Activated T-cell treated with anti-CD3 and anti-CD28 coated beads, Interleukin-2, amount 50 U/mL, for 1 hour (primary cell): ENCODE measurements at places on chromosomes 12 and 14.

DNA sequence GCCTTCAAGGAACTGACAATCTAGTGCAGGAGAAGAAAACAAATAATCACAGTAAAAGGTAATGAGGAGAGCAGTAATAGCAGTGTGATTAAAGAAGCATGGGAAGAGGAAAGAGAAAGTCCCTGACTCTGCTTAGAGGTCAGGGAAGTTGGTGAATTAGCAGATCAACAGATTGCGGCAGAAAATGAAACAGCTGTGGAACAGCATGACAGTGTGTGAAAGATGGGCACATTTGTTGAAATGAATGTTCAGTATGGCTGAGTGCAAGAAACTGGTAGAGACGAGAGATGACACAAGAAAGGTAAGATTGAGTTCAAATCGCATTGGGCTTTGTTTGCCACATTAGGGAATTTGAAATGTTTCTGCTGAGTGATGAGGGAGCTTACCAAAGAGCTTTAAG, 63.7 kb upstream of the RASSF8 start:
- no peak for DNase-seq

GRCh38 chr12:115577401-115577800, 700.1 kb downstream of the MED13L start:
- no peak for DNase-seq

DNA sequence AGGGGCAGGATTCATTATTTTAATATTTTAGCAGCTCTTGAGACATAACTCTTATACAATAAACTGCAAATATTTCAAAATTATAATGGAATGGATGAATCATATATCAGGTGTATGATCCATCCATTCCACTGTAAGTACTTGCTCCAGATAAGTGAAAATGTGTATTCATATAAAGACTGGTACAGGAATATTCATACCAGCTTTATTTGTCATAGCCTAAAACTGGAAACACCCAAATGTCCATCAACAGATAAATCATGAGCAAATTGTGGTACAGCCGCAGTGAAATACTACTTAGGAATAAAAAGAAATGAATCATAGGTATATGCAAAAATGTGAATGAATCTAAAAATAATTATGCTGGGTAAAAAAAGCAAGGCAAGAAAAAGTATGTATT, 263.6 kb upstream of the SYT10 start:
- DNase-seq: no peak

DNA sequence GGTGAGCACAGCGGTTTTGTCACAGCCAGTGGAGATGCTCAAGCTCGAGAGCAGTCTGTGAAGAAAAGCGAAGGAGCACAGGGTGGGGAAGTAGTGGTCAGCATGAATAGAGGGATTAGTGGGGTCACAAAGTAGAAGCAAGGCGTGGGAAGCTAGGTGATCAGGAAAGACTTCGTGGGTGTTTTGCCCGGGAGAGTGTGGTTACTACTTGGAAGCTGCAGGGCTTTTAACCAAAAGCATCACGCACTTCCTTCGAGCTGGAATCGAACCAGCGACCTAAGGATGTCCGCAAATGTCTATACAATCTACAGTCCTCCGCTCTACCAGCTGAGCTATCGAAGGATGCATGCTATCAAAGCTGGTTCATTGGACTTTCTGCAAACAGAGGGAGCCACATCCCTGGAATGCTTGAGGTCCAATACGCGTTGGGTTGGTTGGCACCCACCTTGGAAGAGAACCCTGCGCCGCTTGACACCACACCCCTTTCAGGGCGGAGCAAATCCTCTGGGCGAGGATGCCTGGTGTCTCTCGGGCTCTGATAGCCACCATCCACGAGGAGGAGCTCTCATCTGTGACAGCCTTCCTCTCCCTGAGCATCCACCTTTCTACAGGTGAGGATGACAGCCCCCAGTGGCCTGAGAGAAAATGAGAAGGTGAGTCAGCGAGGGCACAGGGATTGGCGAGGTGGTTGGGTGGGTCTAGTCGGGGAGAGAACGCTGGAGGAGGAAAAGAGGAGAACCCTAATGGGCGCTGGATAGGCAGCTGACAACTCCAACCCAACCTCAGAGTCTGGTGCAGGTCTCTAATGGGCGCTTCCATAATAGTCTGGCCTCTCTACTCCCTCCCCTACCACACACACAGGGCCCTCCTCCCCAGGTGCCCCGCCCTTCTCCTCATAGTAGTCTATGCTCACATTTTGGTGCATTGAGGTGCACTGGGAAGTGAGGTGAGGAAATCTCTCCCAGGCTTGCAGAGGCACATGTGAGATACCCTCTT, 16.0 kb upstream of the OR6S1 start:
- peak; percentile 39 for DNase-seq

GRCh38 chr12:117105902-117106301, 6.7 kb upstream of the TESC start:
- peak; percentile 24 for DNase-seq

GRCh38 chr12:89756585-89757398, 48.2 kb upstream of the ATP2B1 start:
- no peak for DNase-seq

- DNase-seq: no peak
Measured at GRCh38 chr12:49161092-49161795, 27.6 kb downstream of the TUBA1A start.

- no peak for DNase-seq
Measured at GRCh38 chr12:98446682-98447081, 68.7 kb upstream of the TMPO start.

GRCh38 chr12:30631740-30632139, 63.9 kb downstream of the IPO8 start:
- no peak for DNase-seq

- DNase-seq: no peak
Measured at GRCh38 chr12:9351136-9351535, 142.9 kb upstream of the PZP start.

DNA sequence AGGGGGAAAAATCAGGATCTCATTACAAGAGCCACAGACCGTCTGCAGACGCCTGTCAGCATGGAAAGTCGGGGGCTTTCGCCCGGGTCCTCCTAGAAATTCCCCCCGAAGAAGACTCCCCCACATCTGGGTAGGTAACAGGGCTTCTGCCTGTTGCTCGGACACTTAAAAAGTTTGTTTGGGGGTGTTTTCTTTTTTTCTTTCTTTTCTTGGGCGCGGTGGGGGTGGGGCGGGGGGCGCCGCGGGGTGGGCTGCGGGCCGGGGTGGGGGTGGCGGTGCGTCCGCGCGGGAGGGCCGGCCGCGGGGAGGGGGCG, 358 bp downstream of the ELK3 start:
- no peak for DNase-seq

DNA sequence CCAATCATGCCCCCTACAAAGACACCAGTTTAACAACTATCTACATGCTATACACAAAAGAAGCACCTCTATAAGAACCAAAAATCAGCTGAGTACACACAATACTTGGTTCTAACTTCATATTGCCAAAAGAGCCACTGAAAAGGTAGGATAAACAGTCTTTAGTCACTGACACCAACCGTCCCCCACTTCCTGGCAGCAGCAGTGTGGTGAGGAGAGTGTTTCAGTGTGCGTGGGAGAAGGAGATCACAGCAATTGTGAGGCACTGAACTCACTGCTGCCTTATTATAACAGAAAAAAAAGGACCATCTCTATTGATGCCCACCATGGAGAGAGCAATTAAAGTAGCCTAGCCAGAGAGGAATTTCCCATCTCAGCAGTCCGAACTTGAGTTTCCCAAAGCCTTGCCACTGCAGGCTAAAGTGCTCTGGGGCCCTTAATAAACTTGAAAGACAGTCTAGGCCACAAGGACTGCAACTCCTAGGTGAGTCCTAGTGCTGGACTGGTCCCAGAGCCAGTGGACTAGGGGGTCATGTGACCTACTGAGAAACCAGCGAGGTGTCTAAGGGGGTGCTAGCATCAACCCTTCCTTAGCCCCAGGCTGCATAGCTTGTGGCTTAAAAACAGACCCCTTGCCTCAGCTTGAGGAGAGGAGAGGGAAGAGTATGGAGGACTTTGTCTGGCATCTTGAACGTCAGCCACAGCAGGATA, 37.1 kb upstream of the LMNTD1 start:
- DNase-seq: no peak

DNA sequence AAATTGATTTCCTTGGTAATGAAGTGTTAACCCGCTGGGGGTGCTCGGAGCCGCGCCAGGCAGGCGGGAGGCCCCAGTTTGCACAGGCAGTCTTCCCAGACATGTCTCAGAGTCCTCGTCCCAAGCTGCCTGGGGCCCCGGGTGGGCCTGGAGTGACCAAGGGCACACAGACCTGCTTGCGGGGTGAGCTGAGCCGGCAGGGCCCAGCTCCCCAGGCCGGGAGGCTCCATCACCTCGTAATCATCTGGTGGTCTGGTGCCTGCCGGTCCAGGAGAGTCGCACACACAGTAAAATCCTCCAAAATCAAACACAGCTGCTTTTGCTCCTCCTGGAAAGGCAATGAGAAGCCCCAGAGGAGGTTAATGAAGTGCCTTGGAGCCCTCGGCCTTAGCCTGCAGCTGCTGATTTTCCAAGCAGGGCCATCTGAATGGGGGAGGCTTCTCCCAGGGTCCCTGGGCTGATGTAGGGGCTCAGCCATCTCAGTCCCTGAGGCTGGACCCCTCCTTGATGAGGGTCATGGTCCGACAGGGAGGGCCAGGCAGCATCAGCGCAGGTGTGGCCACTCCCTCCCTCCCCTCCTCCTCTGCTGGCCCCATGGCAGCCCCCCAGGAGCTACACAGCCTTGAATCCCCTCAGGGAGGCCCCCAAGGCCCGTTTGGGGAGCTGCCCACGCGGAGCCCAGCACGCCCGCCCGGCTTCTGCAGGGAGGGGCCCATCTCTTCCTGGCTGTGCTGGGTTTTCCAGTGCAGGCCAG, 39.4 kb upstream of the FBRSL1 start:
- DNase-seq: no peak

DNA sequence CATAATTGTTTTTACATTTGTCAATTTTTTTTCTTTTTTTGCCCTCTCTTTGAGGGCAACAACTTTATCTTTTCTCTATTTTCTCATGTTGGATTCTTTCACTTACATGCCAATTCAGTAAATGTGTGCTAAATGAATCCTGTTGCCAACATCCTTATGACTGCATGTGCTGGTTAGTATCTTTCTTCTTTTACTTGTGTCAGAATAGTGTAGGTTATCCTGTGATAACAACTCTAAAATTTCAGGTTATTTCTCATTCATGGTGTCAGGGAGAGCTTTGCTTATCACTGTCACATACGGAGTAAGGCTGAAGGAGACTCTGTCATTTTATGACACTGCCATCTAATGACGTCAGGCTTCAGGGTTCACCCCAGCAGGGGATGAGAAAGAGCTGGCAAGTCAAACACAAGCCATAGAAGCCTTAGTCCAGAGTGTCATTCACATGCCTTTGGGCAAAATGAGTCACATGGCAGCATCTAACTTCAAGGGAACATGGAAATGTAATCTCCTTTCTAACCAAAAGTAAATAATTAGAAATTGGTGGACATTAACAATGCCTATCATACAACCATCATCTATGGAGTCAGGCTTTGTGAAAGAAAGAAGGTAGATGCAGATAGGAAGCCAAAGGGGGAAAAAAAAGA, 242.5 kb upstream of the ATP2B1 start:
- DNase-seq: no peak

DNA sequence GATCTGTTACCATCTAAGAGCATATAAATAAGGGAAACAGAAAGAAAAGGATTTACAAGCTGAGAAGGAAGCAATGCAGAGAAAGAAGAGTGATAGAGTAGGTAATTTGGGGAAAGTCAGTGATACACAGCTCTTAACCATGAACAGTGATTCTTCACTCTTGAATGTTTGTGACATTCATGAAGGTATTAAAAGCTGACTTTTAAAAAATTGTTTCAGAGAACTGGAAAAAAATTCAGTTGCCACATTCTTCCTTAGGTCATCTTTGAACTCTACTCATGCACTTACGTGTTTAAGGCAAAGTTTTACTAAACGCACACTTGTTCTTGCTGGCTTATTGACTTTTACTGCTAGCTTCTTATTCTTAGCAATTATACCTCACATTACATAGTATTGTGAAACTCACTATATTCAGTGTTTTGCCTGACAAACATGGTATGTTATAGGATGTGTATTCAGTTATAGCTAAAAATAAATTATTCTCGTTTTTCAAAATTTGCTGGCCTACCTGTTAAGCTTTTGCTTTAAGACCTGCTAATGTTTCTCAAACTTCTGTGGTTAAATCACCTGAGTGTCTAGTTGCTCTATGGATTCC, 10.9 kb downstream of the HIF1A start:
- DNase-seq: no peak

- DNase-seq: no peak
Measured at GRCh38 chr12:7289743-7290142, 14.1 kb upstream of the ACSM4 start.

DNA sequence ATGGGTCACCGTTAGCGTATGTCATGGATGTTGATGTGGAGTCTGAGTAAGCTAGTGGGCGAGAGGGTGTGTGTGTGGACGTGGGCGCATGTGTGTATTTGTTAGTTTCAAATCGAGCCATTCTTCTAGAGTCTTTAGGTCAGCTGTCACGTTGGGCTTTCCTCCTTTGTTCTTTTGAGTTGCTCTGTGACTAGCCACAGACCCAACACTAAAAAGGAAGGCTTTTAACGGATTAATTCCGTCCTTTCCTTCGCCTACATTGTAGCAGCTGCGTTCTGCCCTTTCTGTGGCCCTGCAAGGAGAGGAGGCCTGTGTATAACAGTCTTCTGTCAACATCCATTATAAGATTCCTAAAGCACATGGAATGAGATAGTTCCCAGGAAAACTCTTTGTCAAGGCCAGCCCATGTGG, 117.2 kb upstream of the DNM1L start:
- no peak for DNase-seq

DNA sequence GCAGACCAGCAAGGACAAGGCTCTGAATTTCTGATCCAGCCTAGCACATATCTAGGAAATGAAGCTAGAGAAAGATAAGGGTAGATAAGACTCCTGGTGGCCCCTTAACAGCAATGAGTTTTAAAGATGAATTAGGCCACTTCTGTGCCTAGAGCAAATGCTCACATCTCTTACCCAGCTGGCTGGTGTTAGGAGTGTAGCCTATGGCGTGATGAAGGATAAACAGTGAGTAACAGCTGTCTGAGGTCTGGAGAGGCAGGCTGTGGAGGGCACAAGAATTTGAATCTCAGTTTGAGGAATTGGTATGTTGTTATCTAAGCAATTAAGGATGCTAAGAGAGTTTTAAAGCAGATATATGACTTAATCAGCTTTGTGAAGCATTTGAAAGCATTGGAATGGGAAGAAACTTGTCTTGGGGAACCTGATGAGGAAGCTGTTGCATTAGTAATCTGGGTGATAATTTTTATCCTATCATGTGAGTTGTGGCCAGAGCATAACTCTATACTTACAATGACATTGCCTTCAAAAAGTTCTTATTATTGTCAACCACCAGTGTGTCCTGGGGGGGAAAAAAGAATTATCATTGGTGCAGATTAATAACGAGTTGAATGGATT, 161.8 kb downstream of the SRGAP1 start:
- no peak for DNase-seq

DNA sequence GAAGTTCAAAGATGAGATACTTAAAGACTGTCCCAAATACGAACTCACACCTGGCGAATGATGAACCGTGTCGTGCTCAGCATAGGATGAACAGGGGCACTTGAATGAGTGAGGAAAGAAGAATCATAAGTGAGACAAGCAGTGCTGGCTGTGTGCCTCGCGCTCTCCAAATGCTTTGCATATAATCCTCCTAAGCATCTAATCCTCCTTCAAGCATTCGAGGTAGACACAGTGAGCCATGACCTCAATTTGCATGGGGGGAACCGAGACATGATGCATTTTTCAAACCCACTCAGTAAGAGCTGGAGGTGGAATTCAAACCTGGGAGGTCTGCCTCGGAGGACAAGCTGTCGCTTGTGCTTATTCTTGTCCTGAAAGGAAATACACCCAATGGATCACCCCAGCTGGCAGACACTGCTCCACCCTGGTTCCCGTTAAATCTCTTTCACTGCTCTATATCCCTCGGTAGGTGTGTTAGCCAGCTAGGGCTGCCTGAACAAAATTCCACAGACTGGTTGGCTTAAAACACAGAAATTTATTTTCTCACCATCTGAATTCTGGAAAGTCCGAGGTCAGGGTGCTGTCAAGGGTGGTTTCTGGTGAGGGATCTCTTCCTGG, 274.0 kb downstream of the SLC15A4 start:
- no peak for DNase-seq
